Stimulated activated CD4-positive, alpha-beta T cell treated with anti-CD3 and anti-CD28 coated beads, Interleukin-4, amount 100 ng/mL, for 24 hours (primary cell): ENCODE measurements at places on chromosomes 7 and 10.

- no peak for DNase-seq
Measured at GRCh38 chr7:139767561-139767982, 10.2 kb downstream of the HIPK2 start.

GRCh38 chr7:151455690-151456089 lies 15.7 kb upstream of the CRYGN start:
- DNase-seq: no peak

GRCh38 chr7:26105931-26106330 lies 46.1 kb upstream of the NFE2L3 start:
- DNase-seq: no peak

- no peak for DNase-seq
Measured at GRCh38 chr10:83943920-83944319, 195.4 kb upstream of the GHITM start.

DNA sequence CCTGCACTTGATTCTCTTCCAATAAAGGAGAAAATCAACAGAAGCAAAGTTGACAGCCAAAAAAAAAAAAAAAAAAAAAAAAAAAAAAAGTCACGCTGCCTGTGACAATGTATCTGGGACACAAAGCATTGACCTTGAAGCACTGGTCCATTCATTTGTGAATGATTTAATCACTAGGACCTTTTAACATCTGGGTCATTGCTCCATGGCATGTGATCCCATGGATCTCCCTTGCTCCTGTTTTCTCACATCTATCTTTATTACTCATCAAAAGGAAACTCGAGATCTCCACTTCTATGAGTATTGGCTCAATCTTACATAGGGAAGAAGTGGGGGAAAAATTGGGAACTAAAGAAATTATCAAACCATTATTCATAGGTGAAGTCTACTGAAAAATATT lies 89.6 kb upstream of the SMIM30 start:
- no peak for DNase-seq

DNA sequence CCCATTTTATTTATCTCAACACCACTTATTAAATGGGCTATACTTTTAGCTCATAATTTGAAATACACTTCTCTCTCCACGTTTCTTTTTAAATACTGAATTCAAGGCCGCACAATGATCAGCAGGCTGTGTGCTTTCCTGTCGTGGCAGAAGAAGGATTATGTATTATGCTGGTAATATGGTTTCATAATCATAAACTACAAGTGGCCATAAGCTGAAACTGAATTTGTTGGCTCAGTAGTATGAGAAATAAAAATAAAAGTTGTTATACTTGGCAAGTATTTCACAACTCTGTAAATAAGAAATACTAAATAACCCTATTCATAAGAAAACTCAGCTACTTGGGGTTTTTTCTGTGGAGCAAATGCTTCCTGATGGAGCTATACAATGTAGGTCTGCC lies 313.6 kb downstream of the DOCK4 start:
- DNase-seq: no peak

GRCh38 chr10:43196981-43197833 lies 59.0 kb downstream of the CSGALNACT2 start:
- DNase-seq: no peak

DNA sequence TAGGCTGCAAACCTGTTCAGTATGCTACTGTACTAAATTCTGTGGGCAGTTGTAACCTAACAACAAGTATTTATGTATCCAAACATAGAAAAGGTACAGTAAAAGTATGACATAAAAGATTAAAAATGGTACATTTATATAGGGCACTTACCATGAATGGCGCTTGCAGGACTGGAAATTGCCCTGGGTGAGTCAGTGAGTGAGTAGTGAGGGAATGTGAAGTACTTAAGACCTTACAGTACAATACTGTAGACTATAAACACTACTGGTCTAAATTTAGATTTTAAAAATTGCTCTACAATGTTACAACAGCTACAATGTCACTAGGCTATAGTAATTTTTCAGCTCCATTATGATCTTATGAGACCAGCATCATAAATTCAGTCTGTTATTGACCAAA lies 146.0 kb upstream of the GNAI1 start:
- no peak for DNase-seq

DNA sequence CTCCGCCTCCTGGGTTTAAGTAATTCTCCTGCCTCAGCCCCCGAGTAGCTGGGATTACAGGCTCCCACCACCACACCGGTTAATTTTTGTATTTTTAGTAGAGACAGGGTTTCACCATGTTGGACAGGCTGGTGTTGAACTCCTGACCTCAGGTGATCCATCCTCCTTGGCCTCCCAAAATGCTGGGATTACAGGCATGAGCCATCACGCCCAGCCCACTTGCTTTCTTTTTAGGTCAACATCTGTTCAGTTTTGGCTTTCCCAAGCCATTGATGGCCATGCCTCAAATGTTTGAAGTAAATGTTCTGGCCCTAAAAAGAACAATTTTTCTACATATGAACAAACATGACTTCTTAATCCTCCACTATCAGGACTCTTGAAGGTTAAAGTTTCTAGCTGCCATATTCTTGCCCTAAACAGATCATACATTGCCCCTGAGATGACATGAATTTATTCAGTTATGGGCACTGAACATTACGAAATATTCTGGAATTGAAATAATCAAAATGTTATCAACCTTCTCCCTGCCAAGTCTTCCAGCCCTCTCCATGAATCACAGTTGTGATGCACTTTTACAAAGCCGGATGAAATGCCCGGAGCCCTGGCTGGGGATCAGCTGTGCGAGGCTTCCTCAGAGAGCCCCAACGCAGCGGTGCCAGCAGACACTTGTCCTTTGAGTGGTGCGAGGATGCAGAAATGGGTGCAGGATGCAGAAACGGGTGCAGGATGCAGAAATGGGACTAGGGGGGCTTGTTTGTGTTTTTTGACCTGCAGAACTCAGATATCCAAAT lies 2.9 kb downstream of the MRLN start:
- DNase-seq: no peak

GRCh38 chr7:36391436-36392198 lies 2.0 kb downstream of the ANLN start:
- no peak for DNase-seq

- no peak for DNase-seq
Measured at GRCh38 chr10:131099028-131099726, 212.3 kb downstream of the TCERG1L start.
